Mucosa of descending colon (tissue), 3 donors: ENCODE measurements at places on chromosomes 5 and 9.

DNA sequence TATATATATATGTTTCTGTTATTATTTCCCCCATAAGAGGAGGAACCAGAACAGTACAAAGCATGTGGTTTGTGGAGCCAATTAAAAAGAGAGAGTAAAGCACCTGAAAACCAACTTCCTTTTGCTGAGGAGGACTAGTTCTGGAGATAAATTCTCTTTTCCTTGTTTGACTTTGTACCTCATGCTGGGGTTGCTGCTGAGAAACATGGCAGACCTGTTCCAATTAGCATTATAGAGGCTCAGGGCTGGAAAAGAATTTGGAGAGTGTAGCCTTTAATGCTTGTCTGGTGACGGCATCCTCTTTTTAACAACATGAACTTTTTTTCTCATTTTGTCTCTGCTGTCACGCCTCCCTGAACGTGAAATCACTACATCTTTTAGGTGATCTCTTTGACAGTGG is 32.8 kb upstream of the NMUR2 start:
- DNase-seq, result no peak

GRCh38 chr5:100517301-100517974 is 17.7 kb upstream of the FAM174A start:
- peak; percentile 53 for DNase-seq

GRCh38 chr5:179313849-179314521 is 31.3 kb downstream of the ADAMTS2 start:
- peak; percentile 67 for DNase-seq

DNA sequence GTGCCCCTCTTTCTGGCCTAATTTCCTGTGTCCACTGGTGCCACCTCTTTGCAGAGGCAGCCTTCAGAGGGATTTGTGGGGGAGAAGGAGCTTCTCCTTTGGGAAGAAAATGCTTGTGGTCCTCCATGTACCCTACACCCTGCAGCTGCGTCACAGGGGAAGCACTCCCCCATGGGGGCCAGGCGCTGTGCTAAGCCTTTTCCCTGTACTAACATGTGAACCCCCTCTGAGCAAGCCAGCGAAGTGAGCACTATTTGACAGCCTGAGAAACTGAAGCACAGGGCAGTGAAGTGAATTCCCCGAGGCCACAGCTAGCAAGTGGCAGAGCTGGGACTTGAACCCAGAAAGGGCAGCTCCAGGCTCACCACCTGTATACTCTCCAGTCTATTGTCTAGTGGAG is 32.3 kb downstream of the ERGIC1 start:
- DNase-seq, result peak; percentile 14

GRCh38 chr9:75001719-75002421 is 26.2 kb downstream of the CARNMT1 start:
- DNase-seq, result no peak

DNA sequence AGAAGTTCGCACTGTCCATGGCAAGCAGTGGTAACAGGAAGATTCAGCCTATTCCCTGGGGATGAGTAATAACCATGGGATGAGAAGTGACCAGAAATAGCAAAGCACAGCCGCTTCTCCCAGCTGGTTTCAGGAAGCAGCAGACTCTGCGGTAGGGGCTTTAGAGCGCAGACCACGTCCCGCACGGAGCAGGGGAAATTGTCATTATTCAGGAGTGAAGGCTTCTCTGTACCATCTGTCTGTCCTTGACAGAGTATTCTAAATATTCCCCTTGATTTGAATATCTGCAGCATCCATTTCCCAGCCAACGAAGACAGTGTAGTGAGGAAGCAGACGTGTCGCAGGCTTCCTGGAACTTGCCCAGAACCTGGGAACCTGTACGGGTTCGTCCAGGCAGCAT is 159.6 kb downstream of the NXNL2 start:
- no peak for DNase-seq

DNA sequence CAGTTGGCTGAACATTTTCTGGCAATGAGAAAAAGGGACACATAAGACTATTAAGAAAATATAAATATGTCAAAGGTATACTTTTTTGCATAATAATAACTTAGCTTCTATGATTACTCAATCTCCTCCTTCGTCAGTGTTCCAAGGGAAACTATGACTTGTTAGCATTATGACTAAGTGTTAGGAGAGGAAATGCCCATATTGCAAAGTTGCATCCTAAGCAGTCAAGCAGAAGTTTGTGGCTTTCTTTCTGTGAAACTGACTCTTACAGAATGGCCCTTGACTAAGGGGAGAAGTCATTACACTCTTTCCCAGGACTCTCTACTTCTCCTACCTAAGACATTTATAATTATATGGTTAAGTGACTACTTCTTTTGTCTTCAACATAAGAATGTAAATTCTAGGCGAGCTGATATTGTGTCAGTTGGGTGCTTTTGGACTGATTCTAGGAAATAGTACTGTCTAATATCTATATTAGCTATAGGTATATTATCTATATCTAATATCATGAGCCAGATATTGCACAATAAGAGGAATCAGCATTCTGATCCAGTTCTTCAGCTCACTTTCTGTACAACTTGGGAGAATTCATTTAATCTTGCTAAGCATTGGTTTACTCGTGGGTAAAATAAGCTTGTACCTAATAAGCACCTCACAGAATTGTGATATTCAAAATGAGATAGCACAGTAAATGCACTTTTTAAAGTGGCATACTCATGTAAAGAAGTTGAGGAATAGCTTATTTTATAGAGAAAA is 16.4 kb upstream of the SPINK6 start:
- no peak for DNase-seq

DNA sequence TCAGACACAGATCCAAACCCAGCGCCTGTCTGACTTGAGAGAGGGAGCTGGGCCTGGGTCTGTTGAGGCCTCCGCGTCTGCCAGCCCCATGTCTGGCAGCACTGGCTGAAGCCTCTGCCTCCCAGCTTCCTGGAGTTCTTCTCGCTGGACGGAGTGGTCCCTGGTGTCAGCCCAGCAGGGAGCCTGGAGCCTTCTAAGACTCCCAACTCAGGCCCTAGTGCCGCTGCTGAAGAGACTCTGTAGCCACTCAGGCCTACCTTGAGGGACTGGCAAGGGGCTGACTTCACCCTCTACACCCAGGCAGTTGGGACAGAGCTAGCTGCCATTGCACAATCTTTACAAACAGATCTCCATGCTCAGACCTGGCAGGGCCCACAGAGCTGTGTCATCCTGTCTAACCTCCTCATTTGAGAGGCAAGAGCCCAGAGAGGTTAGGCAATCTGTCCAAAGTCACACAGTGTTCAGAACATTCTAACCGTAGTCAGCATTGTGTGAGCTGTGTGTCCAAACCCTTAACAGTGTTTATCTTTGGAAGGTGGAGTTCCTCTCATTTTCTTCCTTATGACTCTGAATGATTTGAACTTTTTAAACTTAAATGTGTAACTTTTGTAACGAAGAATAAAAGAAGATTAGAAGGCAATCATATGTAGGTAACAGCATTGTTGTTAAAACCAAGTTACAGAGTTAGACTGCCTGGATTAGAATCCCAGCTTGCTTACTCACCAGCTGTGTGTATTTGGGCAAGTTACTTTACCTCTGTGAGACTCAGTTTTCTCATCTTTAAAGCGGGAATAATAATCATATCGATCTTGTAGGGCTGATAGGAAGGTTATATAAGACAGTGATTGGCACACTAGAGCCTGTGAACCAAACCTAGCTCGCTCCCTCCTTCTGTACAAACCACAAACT is 4.6 kb upstream of the DUSP1 start:
- no peak for DNase-seq

- DNase-seq, result no peak
Measured at GRCh38 chr5:40227931-40228330, 451.8 kb upstream of the PTGER4 start.

- DNase-seq, result no peak
Measured at GRCh38 chr9:86322973-86323644, 31.1 kb downstream of the TUT7 start.

DNA sequence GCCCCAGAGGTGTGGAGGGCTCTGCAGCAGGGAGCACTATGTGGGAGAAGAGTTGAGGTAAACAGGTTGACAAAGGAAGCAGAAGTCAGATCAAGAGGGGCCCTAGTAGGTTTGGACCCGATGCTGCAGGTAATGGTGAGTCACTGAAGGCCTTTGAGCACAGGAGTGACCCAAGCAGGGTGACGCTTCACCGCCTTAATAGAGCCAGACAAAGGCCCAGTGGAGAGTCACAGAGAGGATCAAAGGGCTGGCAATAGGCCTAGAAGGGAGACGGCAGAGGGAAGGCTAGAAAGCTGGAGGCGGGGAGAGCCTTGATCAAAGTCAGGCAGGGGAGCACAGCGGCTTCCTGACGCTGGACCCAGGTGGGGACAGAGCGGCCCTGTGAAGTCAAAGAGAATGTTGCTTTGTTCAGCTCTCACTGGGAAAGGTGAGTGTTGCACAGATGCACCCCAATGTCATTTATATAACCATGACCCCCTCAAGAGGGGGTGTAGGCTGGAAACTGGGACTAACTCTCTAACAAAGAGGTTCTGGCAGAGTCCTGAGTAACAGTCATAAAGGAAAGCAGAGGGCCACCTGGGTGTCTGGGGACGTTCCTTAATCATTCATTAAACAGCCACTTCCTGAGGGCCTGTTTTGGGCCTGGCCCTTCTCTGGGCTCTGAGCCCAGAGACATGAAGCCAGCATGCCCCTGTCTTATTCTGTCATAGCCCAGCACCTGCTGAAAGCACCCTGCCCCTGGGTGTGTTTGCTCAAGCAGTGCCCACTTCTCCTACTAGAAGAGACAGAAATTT is 9.8 kb upstream of the CPLX2 start:
- DNase-seq, result no peak

DNA sequence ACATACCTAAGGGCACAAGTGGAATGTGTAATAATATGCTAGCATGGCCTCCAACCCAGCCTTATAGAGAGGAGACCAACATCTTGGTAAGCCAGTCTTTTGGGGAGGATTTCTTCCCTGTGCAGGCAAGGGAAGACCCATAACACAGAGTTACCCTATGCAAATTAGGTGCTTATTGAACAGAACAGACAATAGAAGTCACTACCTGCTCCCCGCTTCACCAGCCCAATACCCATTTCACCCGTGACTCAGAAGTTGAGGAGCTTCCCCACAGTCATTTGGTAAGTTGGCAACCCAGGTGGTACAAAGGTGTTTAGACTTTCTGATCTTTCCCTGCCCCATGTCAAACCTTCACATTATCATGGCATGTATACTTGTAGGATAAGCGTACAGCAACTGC is 44.6 kb downstream of the AOPEP start:
- no peak for DNase-seq

- no peak for DNase-seq
Measured at GRCh38 chr9:71037521-71037920, 83.9 kb downstream of the TRPM3 start.

DNA sequence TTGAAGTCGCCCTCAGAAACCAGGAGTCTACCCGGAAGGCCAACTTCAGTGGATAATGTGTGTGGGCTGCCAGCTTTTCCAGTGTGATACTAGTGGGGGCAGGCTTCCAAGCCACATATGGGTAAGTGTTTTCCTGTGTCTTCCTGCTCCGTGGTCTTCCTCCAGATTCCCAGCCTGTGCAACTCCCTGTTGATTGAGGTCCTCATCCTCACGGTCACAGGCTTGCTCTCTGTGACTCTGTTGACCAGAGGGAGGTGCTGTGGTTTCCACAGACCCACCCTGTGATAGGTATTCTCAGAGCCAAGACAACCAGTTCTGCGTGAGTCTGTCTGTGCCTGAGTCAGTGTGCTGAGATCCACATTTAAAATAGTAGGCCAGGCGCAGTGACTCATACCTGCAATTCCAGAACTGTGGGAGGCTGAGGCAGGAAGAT is 388.0 kb upstream of the IRX2 start:
- no peak for DNase-seq

- DNase-seq, result no peak
Measured at GRCh38 chr5:127444171-127444570, 73.3 kb upstream of the PRRC1 start.
